Calu3 (cell line): ENCODE measurements at places on chromosomes 1 and 21. TPM values are rescaled to one million over a fixed set of nuclear protein-coding genes. Genes with fewer than 3 reads are reported as not detected.

DNA sequence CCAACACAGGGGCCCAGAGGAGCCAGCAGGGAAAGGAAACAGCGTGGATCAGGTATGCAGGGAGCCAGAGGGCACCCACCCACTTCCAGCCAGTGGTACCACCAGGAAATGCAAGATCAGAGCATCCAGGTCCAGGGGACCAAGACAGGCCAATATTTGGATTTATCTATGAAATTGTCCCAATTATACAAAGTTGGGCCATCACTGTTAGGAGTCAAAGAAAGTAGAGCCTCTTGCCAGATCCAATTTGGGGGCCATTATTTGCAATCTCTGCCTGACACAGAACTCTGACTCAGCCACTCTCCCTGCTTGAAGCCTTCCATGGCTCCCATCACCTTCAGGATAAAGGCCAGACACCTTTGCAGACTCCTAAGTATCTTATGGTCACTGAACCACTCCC is 21.1 kb upstream of the TAS1R2 start:
- H3K4me3 ChIP-seq = no peak overlapping the region
- no peaks in the 10 kb centered on the region for H3K4me1 ChIP-seq
- H3K27me3 ChIP-seq = no peaks in the 10 kb centered on the region
- DNase-seq = no peak
- no peaks in the 10 kb centered on the region for H3K36me3 ChIP-seq

- H3K4me3 ChIP-seq = no peak overlapping the region
- H3K36me3 ChIP-seq = no peaks in the 10 kb centered on the region
- H3K27me3 ChIP-seq = no peaks in the 10 kb centered on the region
- DNase-seq = no peak
Observed at GRCh38 chr1:4362314-4363044, 291.9 kb upstream of the AJAP1 start.

DNA sequence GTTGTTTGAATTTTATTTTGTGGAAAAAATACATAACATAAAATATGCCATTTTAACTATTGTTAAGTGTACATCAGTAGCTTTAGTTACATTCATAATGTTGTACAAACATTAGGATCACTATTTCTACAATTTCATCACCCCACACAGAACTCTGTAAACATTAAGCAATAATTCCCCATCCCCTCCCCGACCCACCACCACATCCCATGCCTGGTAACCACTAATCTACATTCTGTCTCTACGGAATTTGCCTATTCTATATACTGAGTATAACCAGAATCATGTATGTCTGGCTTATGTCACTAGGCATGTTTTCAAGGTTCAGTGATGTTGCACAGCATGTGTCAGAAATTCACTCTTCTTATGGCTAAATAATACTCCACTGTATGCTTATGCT is 47.7 kb downstream of the CDC42BPA start:
- no peak overlapping the region for H3K27ac ChIP-seq
- H3K36me3 ChIP-seq = peaks cover 4% of the 10 kb centered on the region

- H3K27me3 ChIP-seq = peaks cover 52% of the 10 kb centered on the region
- no peaks in the 10 kb centered on the region for H3K4me1 ChIP-seq
- H3K4me3 ChIP-seq = no peak overlapping the region
- no peaks in the 10 kb centered on the region for H3K36me3 ChIP-seq
- DNase-seq = no peak
Observed at GRCh38 chr1:181386340-181386739, 97.0 kb upstream of the CACNA1E start.

- H3K27ac ChIP-seq = peak overlapping the region; percentile 98
- peak overlapping the region; percentile 78 for H3K4me3 ChIP-seq
- no peaks in the 10 kb centered on the region for H3K27me3 ChIP-seq
- peak; percentile 83 for DNase-seq
Observed at GRCh38 chr1:151458802-151459330, 428 bp downstream of the POGZ start.

The HSPA6 gene
- 1.3 and 1.9 TPM in 2 replicates for total RNA-seq

The RGS8 gene
- total RNA-seq = not detected in 2 replicates

The C1orf116 gene
- total RNA-seq = 106 and 124 TPM in 2 replicates

The B3GALT2 gene
- not detected in 2 replicates for total RNA-seq

The ROR1 gene
- 24.5 and 33.8 TPM in 2 replicates for total RNA-seq

The TOE1 gene
- 14.2 TPM in 2 replicates for total RNA-seq

The DDX59 gene
- 15.1 and 19.3 TPM in 2 replicates for total RNA-seq
